ENCODE measurements at places on chromosomes 6 and 20.

- DNase-seq = peak; percentile 71
These were observed 4.8 kb upstream of the SRSF12 start for GRCh38 chr6:89122625-89123024.

GRCh38 chr6:161141173-161141572 lies 132.7 kb downstream of the AGPAT4 start:
- no peak for DNase-seq

DNA sequence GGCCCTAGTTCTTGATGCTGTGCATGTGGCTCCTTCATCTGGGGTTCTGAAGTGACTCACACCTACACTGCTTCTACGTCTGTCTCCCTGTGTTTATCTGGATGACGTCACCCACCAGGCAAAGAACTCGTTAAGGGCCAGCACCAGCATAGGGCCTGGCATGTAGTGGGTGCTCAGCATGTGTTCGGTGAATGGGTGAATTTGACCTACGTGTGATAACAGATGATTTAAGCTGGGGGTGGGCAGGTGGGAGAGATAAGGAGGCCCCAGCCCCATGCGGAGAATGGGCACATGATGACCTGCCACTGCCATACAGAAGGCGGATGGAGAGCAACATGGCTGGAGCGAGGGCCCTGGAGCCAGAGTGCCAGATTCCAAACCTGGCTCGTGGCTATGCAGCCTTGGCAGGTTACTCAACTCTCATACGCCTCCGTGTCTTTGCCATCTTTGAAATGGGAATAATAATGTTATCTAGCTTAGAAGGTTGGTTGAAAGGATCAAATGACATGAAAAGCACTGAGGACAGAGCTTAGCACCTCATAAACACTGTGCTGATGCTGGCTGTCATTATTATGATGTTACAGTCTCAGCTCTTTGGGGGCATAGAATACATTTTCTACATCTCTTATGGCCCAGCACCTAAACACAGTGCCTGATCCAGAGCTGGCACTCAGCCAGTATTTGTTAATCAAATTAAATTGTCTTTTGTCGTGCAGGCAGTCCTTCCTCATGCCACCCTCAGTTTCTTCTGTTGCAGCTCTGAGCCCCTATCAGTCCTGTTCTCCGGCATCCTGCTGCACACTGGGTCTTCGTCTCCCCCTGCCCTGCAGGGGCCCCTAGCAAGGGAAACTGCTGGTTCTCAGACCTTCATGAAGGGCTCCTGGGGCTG lies 39.6 kb downstream of the VEGFA start:
- no peak for DNase-seq

- no peak for DNase-seq
These were observed 15.7 kb upstream of the NTSR1 start for GRCh38 chr20:62692801-62693523.

- DNase-seq = peak; percentile 71
These were observed 315.6 kb upstream of the PTCHD4 start for GRCh38 chr6:48426636-48427035.

DNA sequence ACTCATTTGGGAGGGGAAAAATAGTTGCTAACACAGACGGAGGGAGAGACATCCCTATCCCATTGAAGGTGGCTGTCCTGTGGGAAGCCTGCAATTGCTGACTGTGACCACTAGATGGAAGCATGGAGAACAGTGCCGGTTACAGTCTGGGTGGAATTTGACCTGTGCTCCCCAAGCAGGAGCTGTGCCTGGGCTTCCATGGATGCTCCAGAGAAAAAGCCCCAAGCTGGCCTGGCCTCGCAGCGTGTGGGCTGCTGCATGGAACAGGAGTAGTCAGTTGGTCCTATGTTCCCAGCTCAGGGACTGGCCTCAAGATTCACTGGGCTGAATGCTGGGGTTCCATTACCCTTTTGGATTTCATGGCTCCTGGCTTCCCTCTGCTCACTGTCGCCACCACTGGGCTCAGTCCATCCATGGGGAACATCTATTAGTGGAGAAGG lies 116.3 kb upstream of the CHD6 start:
- DNase-seq = peak; percentile 62

- peak; percentile 58 for DNase-seq
These were observed at the start of gene WFDC10A for GRCh38 chr20:45629496-45630100. Gene WFDC10A (plus strand): TSS chr20:45629739. CDS start chr20:45629814, 75 bp downstream.

- no peak for DNase-seq
These were observed 143.3 kb downstream of the PRL start for GRCh38 chr6:22153384-22154158.

- DNase-seq = no peak
These were observed 3.5 kb downstream of the ZFAND3 start for GRCh38 chr6:37822851-37823682.

DNA sequence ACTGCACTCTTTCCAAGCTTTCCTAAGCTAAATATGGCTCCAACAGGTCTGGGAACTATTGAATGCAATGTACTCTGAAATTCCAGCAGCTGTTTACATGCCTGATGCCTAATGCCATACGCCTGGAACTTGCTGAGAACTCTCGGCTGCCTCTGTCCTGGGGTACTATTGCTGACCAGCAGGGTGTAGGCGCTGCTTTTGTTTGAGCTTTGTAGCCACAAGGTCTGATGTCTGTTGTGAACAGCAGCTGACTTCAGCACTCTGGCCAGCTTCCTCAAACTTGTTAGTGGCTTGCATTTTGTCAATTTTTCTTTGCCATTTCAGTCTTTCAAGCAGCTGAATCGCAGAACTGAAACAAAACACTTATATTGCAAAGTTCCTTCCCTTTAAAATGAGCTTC lies 26.7 kb downstream of the SAYSD1 start:
- DNase-seq = peak; percentile 75

DNA sequence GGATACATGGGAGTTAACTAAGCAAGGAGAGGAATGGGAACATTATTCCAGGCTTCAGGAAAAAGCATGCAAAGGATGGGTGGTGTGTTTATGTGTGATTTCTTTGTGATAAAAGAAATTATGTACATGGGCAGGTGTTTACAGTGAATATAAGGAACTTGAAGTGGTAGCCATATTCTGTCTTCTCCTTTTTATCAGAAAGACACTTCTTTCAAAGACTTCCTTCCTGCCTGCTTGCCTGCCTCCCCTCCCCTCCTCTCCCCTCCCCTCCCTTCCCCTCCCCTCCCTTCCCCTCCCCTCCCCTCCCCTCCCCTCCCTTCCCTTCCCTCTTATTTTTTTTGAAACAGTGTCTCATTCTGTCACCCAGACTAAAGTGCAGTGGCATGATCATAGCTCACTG lies 14.4 kb downstream of the CYB5R4 start:
- DNase-seq = no peak

- DNase-seq = no peak
These were observed 49.7 kb upstream of the NOP56 start for GRCh38 chr20:2602746-2603145.

GRCh38 chr6:170153436-170154319 lies 137.2 kb downstream of the DLL1 start:
- no peak for DNase-seq

GRCh38 chr6:143449714-143450452 lies 612 bp downstream of the ADAT2 start:
- peak; percentile 19 for DNase-seq

- DNase-seq = peak; percentile 87
These were observed 39.4 kb downstream of the KIAA1755 start for GRCh38 chr20:38221119-38221589.

- DNase-seq = no peak
These were observed 370.1 kb downstream of the BMP2 start for GRCh38 chr20:7137395-7138151.

DNA sequence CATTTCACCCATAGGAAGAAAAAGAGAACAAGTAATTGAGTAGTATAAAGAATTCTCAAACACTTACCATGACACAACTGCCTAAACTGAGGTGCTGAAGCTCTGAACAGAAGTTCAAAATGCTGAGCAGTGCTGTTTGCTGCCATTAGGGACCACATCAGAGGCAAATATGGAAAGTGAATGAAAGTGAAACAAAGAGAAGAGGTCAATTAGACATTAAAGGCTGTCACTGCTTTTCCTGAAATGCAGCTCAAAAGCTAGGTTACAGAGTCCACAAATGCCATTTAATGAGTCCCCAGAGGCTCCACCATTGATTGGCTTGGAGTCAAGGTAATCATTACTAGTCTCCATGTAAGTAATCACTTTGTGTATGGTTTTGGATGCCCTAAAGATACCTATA lies 46.1 kb downstream of the POU3F2 start:
- DNase-seq = no peak

GRCh38 chr20:45090481-45090880 lies 10.4 kb downstream of the KCNS1 start:
- DNase-seq = peak; percentile 23

- DNase-seq = peak; percentile 30
These were observed 538 bp downstream of the FERMT1 start for GRCh38 chr20:6122111-6122872.

DNA sequence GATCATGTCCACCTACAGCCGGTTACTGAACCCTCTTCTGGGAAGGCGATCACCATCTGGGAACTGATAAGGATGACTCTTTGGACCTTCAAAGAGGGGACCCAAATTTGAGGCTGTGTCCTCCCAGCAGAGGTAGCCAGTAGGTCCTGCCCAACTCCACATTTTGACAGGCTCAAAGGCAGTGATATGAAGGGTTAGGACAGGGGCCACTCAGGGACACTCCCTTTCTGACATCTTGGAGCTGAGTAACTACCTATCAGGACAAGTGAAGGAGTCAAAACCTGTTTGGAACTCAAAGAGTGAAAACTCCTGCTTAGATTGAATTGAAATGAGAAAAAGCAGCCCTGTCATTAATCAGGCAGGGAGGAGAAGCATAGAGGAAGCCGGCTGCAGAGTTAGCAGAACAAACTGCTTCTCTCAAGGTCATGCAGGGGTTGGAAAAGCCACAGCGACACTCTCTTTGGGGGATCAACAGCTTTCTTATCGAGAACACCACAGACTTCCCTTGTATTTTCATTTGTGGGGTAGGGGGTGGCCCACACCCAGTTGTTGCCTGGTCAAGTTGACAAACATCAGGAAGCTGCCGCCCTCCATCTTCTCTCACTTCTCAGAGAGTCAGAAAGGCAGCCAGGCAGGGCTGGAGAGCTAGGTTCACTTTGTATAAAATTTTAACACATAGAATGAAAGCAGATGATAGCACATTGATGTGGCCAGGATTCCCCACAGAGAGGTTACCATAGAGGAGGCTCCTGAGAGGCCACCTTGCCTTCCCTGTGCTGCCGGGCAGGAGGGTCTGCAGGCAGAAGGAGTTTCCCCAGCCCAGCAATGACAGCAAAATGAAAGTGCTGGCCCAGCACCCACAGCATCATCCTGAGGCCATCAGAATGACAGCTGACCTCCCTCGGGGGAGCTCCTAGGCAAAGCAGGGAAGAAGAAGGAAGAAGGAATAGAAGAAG lies 47.6 kb downstream of the AGPAT4 start:
- DNase-seq = no peak

DNA sequence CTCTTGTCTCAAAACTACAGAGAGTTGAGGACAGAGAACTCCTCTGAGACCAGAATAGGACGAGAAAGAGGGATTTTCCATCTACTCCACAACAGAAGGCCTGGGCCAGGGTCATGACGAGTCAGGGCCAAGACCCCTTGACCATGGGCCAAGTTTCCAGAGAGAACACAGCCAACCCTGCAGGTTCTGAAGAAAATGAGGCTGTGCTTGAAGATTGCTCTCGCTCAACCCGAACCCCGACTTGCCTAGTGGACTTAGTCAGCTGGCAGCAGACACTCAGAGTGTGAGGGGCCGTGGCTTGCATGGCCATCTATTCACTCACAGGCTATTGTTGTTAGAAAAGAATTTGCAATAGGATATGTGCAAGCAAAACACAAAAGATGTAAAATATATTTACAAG lies 54.5 kb downstream of the TMEM242 start:
- DNase-seq = no peak

- DNase-seq = no peak
These were observed 400.6 kb downstream of the ESR1 start for GRCh38 chr6:152207915-152208714.

DNA sequence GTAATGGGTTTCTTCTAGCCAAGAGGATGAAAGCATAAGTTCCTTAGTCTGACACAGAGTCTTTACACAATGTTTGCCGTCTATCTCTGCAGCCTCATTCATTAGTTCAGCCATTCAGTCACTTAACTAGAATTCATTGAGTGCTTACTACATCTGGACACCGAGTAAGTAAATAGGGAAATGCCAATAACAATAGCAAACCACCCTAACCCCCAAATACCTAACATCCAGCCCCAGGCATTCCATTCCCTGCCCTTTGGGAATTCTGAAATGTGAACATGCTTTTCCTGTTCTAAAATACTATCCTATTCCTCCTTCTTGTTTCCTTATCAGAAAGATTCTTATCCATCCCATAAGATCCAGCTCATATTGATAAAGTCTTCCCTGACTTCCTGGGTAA lies 277.6 kb upstream of the RNF217 start:
- DNase-seq = no peak

DNA sequence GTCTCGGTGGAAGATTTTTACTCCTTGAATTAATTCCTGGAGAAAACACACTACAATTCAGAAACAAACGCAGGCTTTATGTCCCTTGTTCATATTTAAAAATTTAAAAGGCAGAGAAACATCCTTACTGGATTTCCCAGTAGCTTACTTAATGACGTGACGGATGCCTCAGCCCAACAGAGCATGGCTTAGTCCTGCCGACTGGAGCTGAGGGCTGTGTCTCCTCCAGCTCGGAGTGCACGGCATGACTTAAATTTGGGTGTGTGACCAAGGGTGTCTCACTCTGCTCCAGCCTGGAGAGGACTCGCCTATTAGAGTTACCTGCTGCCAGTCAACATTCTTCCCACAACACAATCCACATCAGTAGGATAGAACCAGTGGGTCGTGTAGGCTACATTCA lies 107.1 kb downstream of the PSMB1 start:
- no peak for DNase-seq

DNA sequence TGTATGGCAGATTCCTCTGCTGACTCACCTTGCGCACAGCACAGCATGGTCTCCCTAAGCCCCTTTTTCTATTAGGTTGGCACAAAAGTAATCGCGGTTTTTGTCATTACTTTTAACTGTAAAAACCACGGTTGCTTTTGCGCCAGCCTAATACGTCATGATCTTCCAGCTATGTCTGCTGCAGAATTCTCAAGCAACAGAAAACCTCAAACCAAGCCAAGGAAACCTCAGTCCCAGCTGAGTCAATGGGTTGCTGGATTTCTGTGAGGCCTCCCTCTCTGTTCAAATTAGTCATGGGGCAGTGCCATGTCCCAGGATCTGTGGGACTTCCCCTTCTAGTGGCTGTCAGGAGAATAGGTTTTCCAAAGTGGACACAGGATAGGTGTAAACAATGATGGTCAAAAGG lies 15.7 kb upstream of the ENPP1 start:
- DNase-seq = no peak

DNA sequence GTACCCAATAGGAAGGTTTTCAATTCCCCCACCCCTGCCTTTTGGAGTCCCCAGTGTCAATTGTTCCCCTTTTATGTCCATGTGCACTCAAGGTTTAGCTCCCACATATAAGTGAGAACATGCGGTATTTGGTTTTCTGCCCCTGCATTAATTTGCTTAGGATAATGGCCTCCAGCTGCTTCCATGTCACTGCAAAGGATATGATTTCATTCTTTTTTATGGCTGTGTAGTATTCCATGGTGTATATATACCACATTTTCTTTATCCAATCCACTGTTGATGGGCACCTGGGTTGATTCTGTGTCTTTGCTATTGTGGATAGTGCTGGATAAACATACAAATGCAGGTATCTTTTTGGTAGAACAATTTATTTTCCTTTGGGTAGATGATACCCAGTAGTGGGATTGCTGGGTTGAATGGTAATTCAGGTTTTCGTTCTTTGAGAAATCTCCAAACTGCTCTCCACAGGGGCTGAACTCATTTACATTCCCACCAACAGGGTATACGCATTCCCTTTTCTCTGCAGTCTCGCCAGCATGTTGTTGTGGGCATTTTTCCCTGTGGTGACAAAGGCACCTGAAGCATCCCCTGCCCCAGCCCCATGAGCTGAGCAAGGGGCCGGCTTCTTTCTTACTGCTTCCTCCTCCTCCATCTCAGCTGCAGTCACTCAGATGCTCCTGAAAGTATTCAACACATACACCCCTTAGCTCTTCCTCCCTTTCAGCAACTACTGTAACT lies 66.7 kb downstream of the ELOVL2 start:
- no peak for DNase-seq
